ENCODE measurements at places on chromosomes 2 and 18. TPM values are rescaled to one million over a fixed set of nuclear protein-coding genes. Genes with fewer than 3 reads are reported as not detected.

- DNase-seq: peak; percentile 91
These were observed 96.8 kb upstream of the CDC42EP3 start for GRCh38 chr2:37767959-37768925.

- no peak for DNase-seq
These were observed 49.5 kb downstream of the TFCP2L1 start for GRCh38 chr2:121235542-121235941.

GRCh38 chr2:61633250-61633649 is 95.1 kb upstream of the XPO1 start:
- DNase-seq: no peak

DNA sequence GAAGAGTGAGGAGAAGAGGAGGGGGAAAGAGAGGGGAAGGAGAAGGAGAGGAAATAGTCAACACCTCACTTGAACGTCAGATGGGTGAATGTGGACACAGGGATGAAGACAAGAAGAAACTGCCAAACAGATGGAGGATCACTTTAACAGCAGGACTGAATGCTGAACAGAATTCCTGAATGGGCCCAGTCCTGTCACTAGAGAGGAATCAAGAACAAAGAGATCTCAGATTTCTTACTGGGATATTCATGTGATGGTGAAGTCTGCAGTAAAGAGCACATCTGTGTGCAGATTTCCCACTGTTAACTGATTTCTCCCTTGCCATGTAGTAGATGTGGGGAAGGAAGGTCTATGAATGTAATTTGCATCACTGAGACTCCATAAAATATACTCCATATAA is 135.4 kb downstream of the L3MBTL4 start:
- no peak for DNase-seq

- no peak for DNase-seq
These were observed 111.6 kb downstream of the TACR1 start for GRCh38 chr2:75087736-75088135.

DNA sequence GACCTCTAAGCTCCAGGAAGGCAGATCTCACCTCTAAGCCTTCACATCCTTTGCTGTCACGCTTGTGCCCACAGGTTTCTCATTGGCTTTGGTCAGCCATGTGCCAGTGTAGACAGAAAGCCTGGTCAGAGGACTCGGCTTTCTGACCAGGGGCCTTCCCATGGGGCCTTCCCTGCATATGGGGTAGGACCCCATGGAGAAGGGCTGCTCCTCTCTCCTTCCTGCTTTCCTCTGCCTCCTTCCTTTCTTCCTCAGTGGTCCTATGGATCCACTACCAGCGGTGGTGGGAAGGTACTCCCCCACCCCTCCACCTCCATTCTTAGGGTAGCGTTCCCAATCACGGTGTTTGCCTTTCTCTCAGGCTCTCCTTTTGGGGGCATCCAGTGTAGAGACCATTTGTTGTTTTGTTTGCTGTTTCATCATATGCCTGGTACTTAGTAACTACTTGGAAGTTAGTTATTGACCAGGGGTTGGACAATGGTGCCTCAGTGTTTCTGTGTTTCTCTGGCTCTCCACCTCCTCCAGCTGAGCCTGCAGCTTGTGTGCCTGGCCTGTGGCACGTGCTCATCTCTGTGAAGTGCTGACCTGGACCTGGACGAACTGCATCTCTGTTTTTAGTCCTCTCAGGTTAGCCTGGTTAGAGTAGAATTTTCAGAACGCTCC is 71.6 kb downstream of the ZNF407 start:
- no peak for DNase-seq

DNA sequence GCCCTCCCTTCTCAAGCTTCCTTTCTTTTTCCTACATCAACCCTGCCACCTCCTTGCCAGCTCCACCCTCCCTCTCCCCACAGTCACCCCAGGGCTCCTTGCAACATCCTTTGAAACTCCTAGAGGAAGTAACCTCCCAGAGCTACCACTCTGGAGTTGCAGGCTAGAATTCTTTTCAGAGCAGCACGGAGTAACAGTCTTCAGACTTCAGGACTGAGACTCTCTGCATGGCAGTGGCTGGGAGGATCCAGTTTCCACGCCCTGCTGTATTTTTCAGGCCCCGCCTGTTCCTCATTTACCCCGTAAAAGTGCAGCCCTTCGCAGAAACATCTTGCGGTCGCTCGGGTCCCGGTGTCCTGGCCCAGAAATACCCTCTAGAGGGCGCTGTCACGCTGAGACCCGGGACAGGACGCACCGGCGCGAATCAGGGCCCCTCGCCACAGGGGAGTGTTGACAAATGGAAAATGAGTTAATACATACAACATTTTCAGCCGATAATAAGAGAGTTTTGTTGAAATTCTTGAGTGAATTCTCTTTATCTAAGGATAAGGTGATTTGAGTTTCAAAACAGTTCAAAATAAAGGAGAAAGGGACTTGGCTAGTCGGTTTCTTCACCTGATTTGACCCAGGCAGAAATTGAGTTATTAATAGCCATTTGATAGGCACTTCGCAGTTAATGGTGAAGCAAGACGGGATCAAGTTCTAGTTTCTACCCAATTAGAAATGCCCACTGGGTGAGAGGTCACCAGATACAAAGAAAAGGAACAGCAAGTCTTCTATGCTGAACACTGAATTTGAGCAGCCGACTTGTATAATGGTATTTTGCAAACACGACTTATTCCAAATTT is 18.5 kb upstream of the NTSR2 start:
- DNase-seq: peak; percentile 90

- DNase-seq: no peak
These were observed 639.3 kb downstream of the CNTNAP5 start for GRCh38 chr2:124664363-124664762.

GRCh38 chr2:167787562-167787961 is 459.8 kb downstream of the STK39 start:
- no peak for DNase-seq

The CREG2 gene
- total RNA-seq: not detected

DNA sequence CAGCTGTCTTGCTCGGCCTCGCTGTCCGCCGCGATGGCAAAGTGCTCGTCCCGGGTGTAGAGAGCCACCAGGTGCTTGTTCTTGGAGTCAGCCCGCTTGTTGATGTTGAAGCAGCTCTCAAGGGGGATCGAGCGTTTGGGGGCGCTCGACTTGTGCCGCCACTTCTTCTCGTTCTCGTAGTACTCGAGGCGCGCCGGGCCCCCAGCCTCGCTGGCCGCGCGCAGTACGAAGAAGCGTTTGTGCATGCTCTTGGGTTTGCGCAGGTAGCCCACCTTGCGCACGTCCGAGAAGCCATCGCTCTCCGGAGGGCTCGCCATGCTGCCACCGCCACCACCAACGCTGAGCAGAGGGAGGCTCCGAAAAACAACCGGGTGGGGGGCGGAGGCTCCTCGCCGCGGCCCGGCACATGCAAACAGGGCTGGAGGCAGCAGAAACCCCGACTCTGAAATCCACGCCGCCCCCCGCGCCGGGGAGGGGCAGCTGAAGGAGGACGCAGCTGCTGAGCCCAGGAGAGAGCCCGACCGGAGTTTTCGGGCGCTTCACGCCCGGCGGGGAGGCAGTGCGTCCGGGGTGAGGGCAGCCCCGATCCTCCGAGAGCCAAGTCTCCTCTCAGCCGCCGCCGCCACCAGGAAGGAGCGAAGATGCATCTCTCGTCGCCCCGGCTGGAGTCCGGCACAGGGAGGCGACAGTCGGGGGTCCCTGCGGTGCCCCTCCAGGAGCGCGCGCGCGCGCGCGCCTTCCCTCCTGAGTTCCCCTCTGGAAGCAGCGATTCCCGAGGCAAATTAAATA is 1.0 kb downstream of the IRS1 start:
- peak; percentile 65 for DNase-seq

Data from fibroblast of villous mesenchyme (primary cell).